Liver (tissue), 10 donors: ENCODE measurements at places on chromosomes 3 and 15.

DNA sequence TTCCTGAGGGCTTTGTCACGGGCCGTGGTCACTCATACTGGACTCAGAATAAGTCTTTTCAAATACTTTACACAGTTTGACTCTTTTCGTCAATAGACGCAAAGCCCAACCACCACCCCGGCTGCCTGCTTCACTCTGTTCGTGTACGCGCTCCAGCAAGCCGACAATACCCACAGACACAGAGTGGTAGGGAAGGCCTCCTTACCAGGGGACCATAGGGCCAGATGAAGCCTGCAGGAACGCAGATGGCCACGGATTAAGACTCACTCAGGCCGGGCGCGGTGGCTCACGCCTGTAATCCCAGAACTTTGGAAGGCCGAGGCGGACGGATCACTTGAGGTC lies 29.7 kb downstream of the EFCAB12 start:
- peak; percentile 57 for DNase-seq

DNA sequence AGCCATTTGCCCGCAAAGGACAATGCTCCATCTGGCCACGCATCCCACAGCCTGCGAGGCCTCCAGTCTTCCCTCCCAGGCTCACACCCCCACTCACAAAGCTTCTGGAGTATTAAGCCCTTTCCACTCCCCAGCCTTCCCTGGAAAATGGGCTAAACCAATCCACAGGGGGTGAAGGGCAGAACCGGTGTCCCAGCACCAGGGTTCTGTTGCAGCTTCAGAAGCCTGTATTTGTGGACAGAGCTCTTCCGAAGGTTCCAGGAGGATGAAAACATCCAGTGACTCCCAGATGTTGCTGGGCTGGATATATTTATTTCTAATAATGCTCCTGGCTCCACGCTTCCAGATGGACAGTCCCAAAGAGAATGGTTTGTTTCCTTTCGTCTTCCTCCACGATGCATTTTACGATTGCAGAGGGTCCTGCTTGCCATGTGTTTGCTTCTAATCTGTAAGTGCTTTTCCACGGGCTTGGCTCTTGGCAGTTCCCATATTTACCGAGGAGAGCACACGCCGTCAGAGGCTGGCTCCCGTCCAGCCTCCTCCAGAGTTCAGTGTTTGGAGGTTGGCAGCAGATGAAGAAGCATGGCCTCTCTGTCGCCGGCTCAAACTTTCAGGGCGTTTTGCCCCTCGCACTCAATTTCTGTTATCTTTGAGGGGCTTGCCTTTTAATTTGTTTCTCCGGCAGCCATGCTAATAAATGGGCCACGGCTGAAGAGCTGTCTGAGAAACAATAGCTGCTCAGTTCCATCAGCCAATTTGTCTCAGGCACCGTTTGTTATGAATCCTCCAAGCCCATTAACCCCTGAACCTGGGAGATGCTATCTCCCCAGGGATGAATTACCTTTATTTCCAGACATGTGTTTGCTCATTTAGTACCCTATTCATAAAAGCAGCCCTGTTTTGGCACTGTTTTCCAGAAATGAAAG lies 367.9 kb upstream of the PROK2 start:
- DNase-seq: no peak

DNA sequence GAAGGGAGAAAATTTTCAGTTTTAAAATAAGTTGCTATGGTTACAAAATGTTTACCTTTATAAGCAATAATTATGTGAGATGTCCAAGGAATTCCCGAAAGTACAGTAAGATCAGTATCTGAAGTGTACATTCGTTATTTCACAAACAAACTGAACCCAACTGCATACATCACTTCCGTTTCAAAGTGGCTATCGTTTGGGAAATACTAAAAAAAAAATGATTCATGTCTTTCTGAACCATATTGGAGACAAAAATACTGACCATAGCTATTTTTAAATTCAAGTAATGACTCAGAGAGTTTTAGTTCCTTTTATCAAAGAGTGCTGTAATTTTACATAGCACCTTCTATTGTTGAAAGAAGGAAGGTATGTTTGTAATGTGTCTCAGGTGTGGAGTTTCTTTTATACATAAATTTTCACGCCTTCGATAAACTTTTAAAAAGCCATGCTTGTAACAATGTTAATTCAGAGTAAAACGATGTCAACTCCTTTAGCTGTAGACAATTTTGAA lies 8.0 kb upstream of the ANKRD28 start:
- DNase-seq: no peak

- no peak for DNase-seq
Observed at GRCh38 chr3:33895658-33896057, 97.2 kb downstream of the PDCD6IP start.

- no peak for DNase-seq
Observed at GRCh38 chr15:35279811-35280210, 194.7 kb upstream of the NANOGP8 start.

DNA sequence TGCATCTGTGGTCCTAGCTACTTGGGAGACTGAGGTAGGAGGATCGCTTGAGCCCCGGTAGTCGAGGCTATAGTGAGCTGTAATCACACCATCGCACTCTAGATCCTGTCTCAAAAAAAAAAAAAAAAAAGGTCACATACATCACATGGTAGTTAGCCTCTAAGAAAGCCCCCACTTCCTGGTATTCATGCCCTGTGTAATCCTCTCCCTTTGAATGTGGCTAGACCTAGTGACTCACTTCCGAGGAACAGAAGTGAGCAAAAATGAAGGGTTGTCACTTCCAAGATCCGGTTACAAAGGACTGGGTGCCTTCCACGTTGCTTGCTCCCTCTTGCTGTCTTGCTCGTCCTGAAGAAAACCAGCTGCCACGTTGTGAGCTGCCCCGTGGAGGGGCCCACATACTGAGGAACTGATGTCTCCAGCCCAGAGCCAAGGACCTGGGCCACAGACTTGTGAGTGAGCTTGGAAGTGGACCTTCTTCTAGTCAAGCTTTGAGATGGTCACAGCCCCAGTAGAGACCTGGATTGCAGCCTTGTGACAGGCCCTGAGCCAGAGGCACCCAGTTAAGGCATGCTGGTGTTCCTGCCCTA lies 12.6 kb upstream of the LCTL start:
- no peak for DNase-seq

DNA sequence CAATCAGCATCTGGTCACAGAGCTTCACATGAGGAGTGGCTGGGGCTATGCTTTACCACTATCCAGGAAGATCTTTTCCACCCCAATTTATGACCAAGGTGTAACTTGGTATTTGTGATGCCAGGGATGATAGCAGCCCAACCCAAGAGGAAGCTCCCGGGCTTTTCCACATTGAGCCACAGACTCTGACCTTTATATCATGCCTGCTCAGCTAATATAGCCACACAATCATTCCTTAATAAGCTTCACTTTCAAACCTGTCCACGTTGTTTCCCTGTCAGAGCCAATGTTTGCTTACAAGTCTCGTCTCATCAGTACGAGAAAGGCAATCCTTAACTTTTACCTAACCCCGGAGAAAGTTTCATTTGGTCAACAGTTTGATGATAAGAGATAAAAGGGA lies 330.9 kb downstream of the SHQ1 start:
- DNase-seq: no peak

DNA sequence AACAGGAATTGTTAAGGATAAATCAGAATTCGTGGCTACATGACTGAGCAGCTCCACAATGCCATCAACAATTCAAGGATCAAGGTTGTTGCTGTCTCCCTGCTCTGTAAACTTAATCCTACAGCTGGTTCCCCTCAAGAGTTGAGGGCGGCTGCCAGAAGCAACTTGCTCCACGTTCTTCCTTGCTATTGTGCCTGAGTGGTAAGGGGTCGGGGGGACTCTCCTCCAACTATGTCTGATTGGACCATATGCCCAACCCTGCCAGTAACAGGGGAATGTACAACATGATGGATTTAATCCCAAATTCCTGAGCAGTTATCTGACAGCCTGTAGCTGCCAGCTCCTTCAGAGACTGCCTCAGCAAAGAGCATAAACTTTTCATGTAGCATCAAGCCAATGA lies 37.9 kb upstream of the MECOM start:
- no peak for DNase-seq

DNA sequence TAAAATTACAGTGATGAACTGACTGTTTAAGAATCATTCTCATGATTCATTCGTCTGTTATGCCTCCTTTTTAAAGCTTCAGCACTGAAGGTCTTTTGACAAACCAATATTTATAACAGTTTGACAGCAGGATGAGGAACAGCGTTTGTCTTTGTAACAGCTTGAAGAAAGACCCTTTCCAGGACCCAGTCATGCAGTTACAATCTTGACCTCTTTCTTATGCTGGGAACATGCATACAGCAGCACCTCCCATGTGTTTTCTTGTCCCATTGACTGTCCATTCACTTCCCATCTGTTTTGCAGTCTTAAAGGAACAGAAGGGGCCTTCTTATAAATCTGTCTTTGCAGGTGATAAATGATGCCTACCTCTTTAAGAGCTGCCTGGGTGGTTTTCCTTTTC lies 87.2 kb downstream of the OPA1 start:
- DNase-seq: no peak

GRCh38 chr15:61318802-61319525 lies 89.9 kb upstream of the RORA start:
- no peak for DNase-seq

DNA sequence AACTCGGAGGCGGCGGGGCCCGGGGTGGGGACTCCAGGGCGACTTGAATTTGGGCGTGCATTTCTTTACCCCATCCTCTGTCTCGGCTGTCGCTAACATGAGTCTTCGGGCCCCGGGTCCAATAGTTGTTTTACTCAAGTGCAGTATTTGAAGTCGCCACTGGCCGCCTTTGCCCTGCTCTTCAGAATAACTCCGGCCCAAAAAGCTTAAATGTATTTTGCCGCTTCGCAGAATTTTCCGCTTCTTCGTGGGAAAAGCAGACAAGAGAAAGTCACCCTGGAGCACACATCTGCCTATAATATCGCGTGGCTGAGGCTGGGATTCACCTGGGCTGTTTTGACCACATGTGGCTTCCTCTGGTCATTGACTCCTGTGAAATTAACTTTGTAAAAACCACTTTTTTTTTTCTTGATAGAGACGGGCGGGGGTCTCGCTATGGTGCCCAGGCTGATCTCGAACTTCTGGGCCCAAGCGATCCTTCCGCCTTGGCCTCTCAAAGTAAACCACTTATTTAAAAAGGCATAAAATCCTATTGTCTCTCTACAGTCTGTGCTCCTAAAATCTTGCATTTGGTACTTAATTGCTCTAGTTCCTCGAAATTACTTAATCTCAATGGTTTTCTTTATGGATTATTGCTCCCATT lies 676 bp downstream of the CNOT10 start:
- no peak for DNase-seq

GRCh38 chr3:195808741-195809290 lies 2.9 kb downstream of the MUC4 start:
- DNase-seq: no peak

- DNase-seq: no peak
Observed at GRCh38 chr3:11400213-11400612, 128.0 kb downstream of the ATG7 start.

DNA sequence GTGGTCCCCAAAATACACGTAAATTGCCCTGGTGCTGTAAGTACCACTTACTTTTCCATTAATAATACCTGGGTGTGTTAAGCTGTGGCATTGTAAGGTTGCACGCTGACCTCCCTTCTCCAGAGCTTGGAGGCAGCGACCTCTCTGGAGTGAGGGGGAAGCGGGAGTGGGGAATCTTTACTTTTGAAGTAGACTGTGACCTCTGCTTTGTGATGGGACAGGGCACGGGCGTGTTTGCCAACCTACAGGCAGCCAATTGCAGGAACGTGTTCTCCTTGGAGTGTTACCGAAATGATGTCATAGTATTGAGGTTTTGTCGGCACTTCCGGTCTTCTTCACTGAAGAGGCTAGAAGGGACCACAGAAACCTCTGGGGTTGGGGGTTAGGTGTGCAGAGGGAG lies 227.3 kb upstream of the C2CD4B start:
- DNase-seq: no peak

GRCh38 chr3:190224863-190225692 lies 97.2 kb downstream of the CLDN1 start:
- no peak for DNase-seq

DNA sequence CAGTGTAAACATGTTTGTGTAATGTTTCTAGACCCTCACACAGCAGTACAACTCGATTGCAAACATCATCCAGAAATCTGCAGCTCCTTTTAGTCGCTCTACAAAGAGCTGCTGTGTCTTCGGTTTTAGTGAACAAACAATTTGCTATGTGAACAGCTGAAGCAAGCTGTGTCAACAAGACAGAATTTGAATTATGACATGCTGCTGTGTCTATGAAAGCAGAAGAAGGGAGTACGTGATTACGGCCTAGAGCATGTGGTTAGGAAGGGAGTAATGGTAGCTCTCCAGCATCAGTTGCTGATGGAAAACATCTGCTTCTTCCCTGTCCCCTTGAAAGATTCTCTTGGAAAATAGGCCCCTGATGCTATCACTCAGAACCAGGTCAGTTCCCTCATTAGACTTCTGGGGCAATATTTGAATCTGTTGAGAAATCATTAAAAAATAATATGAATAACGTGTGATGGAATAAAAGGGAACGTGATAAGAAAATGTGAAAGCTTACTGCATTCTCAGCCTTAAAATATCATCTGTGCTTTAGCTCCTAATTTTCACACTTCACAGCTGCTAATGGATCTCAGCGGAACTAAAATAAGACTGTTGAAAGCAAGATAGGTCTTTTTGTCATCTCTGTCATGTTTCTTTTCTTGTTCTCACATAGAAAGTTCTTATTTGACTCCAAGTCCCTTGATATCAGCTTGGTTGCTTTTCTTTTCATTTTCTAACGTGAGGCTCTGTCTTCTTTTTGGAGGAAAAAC lies 891.5 kb downstream of the ROBO2 start:
- no peak for DNase-seq

GRCh38 chr3:117298273-117298672 lies 588.7 kb downstream of the TUSC7 start:
- DNase-seq: no peak

DNA sequence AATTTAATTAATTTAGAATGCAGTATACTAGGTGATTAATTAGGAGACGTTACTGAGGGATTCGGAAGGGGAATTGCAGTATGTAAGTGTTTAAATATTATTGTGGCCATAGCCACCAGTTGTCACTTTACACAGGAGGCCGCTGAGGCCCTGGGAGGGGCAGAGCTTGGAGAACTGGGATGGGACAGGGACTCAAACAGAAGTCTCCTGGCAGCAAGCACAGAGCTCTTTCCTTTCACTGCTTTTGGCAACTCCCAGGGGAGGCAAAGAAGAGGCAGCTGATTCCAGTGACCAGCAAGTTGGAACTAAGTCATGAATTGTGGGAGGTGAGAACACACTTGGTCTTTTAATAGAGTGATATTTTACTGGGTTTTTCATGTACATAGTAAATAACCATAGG lies 248.6 kb downstream of the RPLP1 start:
- DNase-seq: no peak

- no peak for DNase-seq
Observed at GRCh38 chr3:65020281-65021160, 332.7 kb upstream of the ADAMTS9 start.

DNA sequence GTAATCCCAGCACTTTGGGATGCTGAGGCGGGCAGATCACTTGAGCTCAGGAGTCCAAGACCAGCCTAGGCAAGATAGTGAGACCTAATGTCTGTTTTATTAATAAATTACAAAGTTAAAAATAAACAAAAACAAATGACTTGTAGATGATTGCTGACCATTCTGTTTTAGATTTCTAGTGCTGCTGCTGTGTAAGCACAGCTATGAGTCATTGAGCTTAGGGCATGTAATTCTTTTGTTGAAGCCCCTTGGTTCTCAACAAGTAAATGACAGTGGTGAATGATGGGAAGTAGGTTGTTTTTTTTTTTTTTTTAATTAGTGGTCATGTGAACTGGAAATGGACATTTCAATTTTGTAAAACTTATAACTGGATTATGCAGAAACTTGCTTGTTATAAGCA lies 63.3 kb downstream of the LEO1 start:
- no peak for DNase-seq

GRCh38 chr3:68378631-68379030 lies 553.7 kb downstream of the TAFA4 start:
- DNase-seq: no peak

- DNase-seq: no peak
Observed at GRCh38 chr3:160129459-160130061, 95.7 kb upstream of the C3orf80 start.
